AG10803 (cell line): ENCODE measurements at places on chromosomes 13 and 19.

GRCh38 chr19:40224342-40225150 lies 1.9 kb downstream of the CCNP start:
- DNase-seq: no peak

GRCh38 chr19:30395283-30395682 lies 23.1 kb downstream of the ZNF536 start:
- DNase-seq: no peak

- peak; percentile 12 for DNase-seq
These were observed 5.3 kb downstream of the DENND1C start for GRCh38 chr19:6476155-6476895.

DNA sequence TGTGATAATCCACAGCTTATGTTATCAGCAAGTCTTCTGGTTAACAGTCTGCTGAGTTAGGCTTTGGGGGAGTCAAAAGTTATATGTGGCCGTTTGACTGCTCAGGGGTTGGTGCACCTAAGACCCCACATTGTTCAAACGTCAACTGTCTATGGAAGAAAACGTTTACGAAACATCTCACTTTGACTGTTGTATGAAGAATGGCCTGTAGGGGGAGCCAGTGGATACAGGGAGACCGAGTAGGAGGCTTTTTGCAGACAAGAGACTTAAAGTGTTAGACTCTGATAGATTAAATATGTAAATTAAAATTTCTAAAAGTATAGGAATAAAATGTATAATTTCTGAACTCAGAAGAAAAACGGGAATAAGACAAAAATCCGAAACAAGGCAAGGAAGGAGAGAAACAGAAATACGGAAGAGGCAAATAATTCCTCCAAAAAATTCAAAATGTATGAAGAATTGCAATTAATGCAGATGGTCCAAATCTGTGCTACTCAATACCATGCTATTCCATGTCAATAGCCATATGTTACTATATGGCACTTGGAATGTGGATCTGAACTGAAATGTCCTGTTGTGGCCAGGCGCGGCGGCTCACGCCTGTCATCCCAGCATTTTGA lies 37.8 kb downstream of the TNFSF14 start:
- DNase-seq: peak; percentile 69

- peak; percentile 62 for DNase-seq
These were observed 5.2 kb upstream of the CDC16 start for GRCh38 chr13:114229506-114229905.

GRCh38 chr13:94061301-94061700 lies 418.2 kb downstream of the DCT start:
- DNase-seq: peak; percentile 65

DNA sequence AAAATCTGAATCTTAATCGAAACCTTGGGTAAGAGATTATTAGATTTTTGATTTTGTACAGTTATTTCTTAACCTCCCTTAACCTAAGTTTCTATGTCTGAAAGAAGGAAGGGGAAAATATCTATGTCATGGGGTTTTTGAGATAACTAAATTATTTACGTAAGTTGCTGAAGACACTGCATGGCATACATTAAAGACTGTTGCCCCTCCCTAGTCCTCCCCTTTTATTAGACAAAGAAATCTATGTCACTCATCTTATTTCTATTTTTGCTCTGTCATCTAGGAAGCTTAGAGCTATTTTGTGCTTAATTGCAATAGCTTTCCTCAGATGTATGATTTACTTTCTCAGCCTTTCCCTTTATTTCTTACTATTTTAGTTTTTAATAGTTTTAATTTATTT lies 15.0 kb downstream of the COG6 start:
- DNase-seq: no peak

- no peak for DNase-seq
These were observed 45.0 kb downstream of the LACC1 start for GRCh38 chr13:43924549-43925245.

DNA sequence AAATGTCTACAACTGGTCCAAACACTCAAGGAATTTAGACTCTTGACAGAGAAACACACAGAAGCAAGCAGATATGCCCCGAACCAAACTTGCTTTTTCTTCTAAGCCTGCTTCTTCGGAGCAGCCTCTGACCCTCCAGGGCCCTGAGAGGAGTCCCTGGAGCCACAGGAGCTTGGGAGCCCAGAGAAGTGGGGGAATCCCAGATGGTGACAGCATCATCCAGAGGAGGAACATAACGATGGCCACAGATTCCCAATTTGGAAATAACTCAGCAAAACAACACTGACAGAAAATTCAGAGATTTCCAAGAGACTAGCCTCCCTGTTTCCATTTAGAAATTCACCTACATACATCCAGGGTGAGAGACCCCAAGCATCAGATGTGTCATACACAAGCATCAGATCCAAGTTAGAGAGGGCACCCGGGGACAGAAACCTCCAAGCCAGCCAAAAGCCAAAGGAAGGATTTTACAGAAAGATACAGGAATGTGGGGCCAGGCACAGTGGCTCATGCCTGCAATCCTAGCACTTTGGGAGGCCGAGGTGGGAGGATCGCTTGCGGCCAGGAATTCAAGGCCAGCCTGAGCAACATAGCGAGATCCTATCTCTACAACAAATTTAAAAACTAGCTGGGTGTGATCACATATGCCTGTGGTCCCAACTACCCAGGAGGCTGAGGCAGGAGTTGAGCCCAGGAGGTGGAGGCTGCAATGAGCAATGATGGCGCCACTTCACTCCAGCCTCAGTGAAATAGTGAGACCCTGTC lies 2.0 kb upstream of the PVR start:
- no peak for DNase-seq

DNA sequence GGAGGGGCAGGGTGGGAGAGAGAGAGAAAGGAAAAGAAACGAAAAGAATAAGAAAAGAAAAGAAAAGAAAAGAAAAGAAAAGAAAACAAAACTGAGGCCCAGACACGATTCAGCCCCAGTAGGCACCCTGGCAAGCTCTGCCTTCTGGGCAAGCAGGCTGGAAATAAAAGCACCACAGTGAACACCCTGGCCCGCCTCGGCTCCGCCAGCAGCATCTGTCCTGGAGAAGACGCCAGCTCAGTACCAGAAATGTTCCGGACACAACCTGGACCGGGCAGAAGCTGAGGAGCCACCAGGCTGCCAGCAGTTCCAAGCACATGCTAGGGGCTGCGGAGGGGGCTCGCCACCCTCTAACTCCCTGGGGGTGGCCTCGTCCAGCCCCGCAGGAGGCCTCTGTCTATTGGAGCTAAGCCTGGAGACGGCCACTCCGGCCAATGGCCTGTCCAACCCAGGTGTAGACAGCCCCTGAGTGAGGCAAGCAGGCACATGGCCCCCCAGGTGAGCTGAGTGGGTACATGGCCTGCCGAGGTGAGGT lies 11.4 kb upstream of the CPAMD8 start:
- no peak for DNase-seq

- no peak for DNase-seq
These were observed 11.5 kb downstream of the FFAR2 start for GRCh38 chr19:35459414-35460082.

DNA sequence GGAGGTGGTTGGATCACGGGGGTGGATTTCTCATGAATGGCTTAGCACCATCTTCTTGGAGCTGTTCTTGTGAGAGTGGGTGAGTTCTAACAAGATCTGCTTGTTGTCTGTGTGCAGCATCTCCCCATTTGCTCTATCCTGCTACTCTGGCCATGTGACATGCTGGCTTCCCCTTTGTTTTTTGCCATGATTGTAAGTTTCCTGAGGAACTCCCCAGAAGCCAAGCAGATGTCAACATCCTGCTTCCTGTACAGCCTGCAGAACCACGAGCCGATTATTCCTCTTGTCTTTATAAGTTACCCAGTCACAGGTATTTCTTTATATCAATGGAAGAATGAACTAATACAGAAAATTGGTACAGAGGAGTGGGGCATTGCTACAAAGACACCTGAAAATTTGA lies 2.3 kb upstream of the SIGLEC12 start:
- DNase-seq: no peak

GRCh38 chr13:75469047-75469446 lies 12.9 kb downstream of the TBC1D4 start:
- no peak for DNase-seq

- no peak for DNase-seq
These were observed 23.9 kb upstream of the ZBTB7A start for GRCh38 chr19:4090356-4091220.

DNA sequence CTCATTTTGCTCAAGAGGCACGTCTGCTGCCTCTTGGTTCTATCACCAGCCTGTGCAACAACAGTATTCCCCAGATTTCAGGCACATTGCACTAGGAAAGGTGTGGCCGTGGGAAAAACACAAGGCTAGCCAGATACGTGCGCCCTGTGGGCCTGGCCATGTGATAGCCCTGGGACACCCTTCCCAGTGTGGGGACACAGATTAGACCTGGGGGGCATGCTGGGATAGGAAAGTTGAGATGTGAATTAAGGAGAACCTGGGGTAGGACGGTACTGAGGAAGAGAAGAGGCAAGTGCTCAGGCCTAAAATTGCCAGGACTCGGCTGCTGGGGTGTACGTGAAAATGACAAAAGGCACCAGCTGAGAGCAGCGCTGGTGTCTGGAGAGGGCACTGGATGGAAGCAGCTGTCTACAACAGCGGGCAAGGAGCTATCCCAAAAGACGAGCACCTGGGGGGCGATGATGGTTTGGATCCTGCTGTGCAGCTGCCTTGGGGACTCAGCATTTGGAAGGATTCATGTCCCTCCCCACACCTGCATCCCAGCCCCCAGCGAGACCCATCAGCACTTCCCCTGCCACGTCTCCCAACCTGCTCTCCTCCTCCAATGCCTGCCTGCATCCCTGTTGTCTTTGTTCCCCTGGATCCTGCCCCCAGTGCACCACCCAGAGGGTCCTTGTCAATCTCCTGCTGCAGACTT lies 54.3 kb downstream of the GGACT start:
- no peak for DNase-seq

DNA sequence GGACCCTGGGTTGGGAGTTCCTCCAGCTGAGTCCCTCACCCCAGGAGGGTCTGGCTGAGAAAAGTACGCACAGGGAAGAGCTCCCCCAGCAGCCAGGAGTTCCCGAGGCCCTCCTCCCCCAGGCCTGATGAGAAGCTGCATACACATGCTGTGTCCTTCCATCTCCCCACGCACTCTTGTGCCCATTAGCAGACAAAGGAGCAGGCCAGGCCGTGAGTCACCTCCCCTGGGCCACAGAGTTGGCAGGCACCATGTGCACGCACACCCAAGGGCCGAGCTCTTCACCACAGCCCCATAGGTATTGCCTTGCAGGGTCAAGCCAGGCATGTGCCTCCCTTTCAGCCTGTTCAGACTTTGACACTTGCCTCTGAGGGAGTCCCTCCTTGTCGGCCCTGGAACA lies 17.5 kb downstream of the MAU2 start:
- DNase-seq: peak; percentile 38

DNA sequence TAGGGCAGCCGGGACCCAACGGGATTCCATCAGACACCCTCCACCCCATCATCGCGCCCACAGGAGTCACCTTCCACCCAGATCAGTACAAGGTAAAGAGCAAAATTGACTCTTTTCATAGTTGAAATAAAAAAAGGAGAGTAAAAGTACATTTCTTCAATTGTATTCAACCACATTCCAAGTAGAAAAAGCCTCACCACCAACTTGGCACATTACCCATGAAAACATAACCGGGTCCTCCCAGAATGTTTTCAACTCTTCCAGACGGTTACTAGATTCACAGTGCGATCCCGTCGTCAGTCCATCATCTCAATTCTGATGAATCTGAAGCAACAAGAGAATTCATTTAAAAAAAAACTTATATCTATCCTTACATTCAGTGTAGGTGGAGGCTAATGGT lies 125.2 kb downstream of the RAB20 start:
- DNase-seq: no peak

DNA sequence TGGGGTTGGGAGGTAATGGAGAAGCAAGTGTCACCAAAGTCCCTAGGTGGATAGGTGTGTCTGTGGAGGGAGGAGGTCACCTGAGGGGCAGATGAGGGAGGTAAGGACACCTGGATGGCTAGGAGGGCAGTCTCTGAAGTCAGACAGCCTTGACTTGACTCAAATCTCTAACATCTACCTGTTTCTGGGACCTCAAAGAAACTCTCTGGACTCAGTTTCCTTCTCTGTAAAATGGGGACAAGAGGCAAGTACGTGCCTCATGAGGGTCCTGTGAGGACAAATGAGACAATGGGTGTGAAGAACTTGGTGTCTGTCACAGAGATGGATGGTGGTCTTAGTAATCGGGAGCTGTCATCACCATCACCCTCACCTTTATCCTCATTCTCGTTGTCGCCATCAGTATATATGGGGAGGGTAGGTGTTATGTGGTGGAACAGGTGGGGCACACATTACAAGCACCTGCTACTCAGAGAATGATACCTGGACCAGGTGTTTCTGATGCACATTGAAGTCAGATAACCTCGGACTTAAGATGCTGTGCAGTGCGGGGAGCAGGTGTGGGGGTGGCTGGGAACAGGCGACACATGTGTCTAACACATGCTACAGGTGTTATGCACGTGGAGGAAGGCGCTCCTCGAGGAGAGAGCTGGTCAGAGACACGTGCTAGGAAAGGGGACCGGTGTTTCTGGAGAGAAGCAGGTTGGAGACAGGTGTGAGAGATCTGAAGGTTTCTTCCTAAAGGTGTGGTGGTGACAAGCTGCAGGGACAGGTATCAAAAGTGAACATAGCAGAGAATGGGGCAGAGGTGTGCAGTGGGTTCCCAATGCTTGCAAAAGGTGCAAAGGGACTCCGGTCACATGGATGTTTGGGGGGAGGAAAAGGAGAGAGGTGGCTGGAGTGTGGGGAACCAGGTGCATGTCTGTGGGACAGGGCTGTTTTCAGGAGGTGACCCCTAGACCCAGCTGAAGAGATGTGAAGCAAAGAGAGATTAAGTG lies 3.8 kb downstream of the ERFL start:
- no peak for DNase-seq

DNA sequence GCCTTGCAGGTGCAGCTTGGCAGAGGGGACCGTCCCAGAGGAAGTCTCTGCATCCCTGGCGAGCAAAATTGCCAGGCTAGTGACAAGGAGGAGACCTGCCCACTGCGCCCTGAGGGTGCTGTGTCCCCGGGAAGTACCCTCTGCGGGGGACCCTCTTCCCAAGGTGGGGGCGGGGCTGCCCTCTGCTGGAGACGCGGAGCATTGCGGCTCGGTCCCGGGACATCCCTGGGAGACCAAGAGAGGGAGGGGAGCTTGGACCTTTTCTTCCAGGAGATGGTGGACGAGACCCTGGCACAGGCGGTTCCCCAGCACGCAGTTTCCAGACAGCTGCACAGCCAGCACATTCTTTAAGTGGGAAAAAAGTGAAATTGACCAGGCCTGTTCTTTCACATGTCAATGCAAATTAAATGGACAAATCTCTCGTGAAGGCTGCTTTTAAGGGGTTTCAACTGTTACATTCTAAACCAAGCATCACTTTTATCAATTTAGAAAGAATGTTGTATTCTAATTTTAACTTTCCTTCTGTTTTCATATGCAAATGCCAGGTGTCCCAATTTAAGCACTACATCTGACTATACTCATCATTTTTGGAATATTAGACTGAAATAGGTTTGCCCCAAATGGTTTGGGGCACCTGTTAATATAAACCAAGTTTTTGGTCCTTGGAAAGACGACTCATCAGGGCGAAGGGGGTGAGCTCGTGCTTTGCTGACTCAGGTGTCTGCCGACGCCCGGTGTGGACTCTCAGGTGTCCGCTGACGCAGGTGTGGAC lies 60.7 kb downstream of the MCF2L start:
- DNase-seq: no peak

- DNase-seq: no peak
These were observed 1.9 kb downstream of the SIGLEC14 start for GRCh38 chr19:51644636-51645271.
